ENCODE measurements at places on chromosomes 4 and X.

DNA sequence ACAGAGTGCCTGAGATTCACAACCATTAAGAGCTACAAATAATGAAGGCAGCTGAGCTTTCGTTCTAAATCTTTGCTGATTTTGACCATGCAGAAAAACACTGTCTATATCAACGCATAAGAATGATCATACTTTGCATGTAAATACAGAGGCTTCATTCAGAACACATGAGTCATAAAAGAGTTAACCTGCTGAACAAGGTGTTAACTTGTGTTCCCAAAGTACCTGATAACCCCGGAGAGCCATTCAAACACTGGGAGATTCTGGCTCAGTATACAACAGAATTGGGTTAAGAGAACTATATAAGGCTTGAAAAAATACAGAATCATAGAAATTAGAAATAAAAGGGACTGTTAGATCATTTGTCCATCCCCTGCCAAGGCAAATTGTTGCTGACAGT lies 964.3 kb upstream of the TENM3 start:
- no peaks in the 10 kb centered on the region for H3K4me1 ChIP-seq
- DNase-seq = no peak
- no peaks in the 10 kb centered on the region for H3K27me3 ChIP-seq
- H3K27ac ChIP-seq = no peak overlapping the region

DNA sequence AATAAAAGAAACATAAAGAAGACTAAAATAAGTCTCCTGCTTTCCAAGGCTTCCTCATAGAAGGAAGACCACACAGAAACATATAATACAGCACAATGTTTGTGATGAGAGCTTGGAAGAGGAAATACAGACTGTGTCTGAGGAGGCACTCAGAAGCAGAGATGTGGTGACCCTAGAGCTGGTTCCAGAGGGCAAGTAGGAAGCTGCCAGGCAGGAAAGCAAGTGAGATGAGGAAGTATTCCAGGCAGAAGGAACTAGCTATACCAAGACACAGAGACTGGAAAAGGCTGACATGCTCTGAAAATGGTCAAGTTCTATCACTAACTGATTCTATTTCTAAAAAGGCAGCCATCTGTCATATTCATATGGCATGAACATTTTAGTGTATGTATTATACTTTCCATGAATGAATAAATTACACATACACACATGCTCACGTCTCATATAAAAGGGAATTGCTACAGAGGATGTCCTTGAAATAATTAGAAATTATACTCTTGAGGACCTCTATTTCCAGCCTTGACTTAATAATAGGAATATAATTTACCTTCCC lies 16.6 kb upstream of the HSFX2 start:
- peaks cover 2% of the 10 kb centered on the region for H3K4me1 ChIP-seq
- peaks cover 8% of the 10 kb centered on the region for H3K36me3 ChIP-seq
- no peaks in the 10 kb centered on the region for H3K27me3 ChIP-seq
- H3K4me3 ChIP-seq = no peak overlapping the region

DNA sequence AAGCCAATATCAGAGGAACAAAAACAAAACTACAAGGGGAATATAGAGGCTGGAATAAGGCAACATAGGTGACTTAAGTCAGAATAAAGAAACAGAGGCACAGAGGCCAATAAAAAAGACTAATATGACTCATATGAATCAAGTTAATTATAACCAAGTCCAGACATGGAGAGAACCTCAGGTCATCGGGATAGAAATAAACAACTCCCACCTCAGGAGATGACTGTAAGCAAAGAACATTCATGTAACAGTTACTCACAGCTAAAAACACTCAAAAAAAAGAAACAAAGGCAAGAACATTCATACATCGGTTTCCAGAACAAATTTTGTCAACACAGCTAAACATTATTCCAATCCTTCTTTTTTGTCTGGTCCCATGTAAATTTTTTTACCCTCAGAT lies 60.3 kb upstream of the RXFP1 start:
- no peaks in the 10 kb centered on the region for H3K27me3 ChIP-seq
- no peak for DNase-seq
- H3K27ac ChIP-seq = no peak overlapping the region
- no peaks in the 10 kb centered on the region for H3K36me3 ChIP-seq
- no peaks in the 10 kb centered on the region for H3K4me1 ChIP-seq
- H3K4me3 ChIP-seq = no peak overlapping the region

- peaks cover 5% of the 10 kb centered on the region for H3K4me1 ChIP-seq
- H3K27me3 ChIP-seq = no peaks in the 10 kb centered on the region
- H3K36me3 ChIP-seq = peaks cover 3% of the 10 kb centered on the region
- H3K4me3 ChIP-seq = no peak overlapping the region
- DNase-seq = no peak
These were observed 29.1 kb downstream of the PHKA1 start for GRCh38 chrX:72685018-72685417.

GRCh38 chr4:155709918-155710317 lies 43.3 kb downstream of the GUCY1A1 start:
- H3K4me1 ChIP-seq = no peaks in the 10 kb centered on the region
- no peaks in the 10 kb centered on the region for H3K36me3 ChIP-seq
- H3K4me3 ChIP-seq = no peak overlapping the region

DNA sequence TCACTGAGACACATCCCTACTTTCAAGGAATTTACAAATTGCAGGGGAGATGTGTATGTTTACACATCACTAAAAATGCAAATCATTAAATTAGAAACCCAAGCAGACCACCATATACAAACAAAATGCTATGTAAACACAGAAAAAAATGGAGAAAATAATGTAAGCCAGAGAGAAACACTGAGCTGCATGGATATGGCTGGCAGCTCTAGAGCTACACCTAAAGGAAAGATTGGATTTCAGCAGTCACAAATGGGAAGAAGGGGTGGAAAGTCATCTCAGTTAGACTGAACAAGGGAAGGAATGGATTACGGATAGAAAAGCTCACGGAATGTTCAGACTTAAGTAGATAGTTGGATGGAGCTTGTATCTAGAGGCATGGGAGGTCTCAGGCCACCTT lies 186.3 kb downstream of the MOSPD2 start:
- peaks cover 4% of the 10 kb centered on the region for H3K27me3 ChIP-seq
- no peaks in the 10 kb centered on the region for H3K36me3 ChIP-seq
- H3K27ac ChIP-seq = no peak overlapping the region
- no peak overlapping the region for H3K4me3 ChIP-seq
- H3K4me1 ChIP-seq = no peaks in the 10 kb centered on the region

- no peaks in the 10 kb centered on the region for H3K4me1 ChIP-seq
- no peak for DNase-seq
- H3K27ac ChIP-seq = no peak overlapping the region
- H3K27me3 ChIP-seq = no peaks in the 10 kb centered on the region
- no peaks in the 10 kb centered on the region for H3K36me3 ChIP-seq
These were observed 7.4 kb downstream of the MAGEB10 start for GRCh38 chrX:27815209-27815608.

DNA sequence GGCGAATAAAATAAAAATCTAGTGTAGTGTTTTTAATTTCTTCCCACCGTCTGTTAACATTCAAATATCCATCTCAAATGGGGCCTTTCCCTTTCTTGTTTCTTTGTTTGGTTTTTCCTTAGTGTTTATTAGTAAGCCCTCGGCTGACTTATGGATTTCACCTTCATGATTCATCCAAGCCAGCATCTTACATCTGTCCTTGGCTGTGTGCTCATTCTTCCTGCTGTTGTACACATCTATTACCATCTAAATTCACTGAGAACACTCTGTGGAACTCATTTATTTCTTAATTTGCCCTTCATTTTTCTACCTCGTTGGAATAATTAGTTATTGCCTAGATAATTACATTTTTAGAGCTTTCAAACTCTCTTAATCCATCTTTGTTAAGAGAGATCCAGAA lies 84.9 kb downstream of the SPCS3 start:
- H3K27ac ChIP-seq = no peak overlapping the region
- H3K27me3 ChIP-seq = no peaks in the 10 kb centered on the region
- H3K36me3 ChIP-seq = no peaks in the 10 kb centered on the region
- H3K4me1 ChIP-seq = no peaks in the 10 kb centered on the region

Data from T-helper 2 cell treated with Interferon-gamma antibody and Interleukin-4, amounts not matched to agents 5 μg/mL and 100 μg/mL, for 36 hours (primary cell).